SJSA1 (cell line): ENCODE measurements at places on chromosomes 5 and 9. TPM values are rescaled to one million over a fixed set of nuclear protein-coding genes. Genes with fewer than 3 reads are reported as not detected.

The FOXI1 gene
- total RNA-seq, result not detected in 2 replicates

The GABRG2 gene
- total RNA-seq, result not detected in 2 replicates

The CCDC180 gene
- 0.03 and 0.13 TPM in 2 replicates for total RNA-seq

The PCDHA1 gene
- total RNA-seq, result not detected in 2 replicates

The SYNPO gene
- 3.7 and 6.5 TPM in 2 replicates for total RNA-seq

The ARSI gene
- total RNA-seq, result 0.21 TPM in 1 of 2 replicates, not detected in the other

The LYSMD3 gene
- total RNA-seq, result 12.2 and 20.0 TPM in 2 replicates

The CDKN2B gene
- 22.3 and 29.6 TPM in 2 replicates for total RNA-seq

The IFNA14 gene
- total RNA-seq, result not detected in 2 replicates

The PCDHGA2 gene
- 1.2 and 2.1 TPM in 2 replicates for total RNA-seq
